ENCODE measurements at places on chromosomes 5 and 9.

DNA sequence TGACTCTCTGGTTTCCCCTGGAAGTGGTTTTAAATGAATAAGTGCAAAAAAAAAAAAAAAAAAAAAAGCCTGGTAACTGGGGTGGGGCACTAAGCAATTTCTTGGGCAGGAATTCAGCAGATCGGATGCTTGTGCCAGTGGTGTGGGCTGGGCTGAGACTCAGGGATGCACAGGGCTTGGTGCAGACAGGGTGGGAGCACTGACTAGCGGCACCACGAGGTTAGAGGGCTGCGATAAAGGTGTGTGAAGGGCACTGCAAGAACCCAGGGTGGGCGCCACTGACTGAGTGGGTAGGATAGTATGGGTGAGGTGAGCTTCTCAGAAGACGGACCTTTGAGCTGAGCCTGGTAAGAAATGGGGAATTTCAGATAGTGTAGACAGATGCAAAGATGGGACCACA lies 45.5 kb upstream of the CPLX2 start:
- DNase-seq = no peak

- DNase-seq = no peak
Measured at GRCh38 chr5:134029156-134029555, 24.4 kb upstream of the VDAC1 start.

GRCh38 chr5:151808451-151809169 lies 36.9 kb downstream of the G3BP1 start:
- DNase-seq = no peak

DNA sequence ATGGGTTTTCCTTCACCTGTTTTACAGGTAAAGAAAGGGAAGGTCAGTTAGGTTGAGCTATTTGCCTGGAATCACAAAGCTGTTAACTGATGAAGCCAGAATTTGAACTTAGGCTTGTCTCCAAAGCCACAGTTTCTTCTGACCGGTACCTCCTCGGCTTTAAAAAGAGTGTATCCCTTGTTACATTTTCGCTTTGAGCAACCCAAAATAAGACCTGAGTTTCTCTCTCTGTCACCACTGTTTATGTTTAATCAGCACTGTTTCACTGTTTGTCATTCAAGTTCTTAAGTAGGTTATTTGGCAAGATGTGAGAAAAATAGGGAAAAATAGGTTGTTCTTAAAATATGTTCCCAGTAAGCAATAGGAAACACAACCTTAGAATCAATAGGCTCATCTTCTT lies 84.6 kb downstream of the VCAN start:
- no peak for DNase-seq

DNA sequence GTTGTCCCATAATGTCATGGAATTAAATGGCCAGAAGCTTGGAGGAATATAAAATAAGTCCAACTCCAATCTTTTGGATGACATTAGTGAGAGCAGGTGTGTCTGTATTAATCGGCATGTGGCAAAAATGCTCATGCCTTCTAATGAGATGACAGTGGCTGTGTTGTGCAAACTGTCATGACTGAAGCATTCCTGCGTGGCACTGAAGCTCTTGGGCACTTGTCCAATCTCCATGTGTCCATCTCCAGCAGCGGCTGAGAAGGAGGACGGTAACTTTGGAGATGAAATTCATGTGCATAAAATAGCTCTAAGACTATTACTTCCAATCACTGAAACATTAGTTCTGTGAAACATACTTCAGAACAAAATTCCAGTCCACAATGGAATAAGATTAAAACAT lies 697.5 kb upstream of the GRAMD2B start:
- no peak for DNase-seq

- no peak for DNase-seq
Measured at GRCh38 chr5:141507387-141508091, 18.7 kb downstream of the PCDHGC5 start.

DNA sequence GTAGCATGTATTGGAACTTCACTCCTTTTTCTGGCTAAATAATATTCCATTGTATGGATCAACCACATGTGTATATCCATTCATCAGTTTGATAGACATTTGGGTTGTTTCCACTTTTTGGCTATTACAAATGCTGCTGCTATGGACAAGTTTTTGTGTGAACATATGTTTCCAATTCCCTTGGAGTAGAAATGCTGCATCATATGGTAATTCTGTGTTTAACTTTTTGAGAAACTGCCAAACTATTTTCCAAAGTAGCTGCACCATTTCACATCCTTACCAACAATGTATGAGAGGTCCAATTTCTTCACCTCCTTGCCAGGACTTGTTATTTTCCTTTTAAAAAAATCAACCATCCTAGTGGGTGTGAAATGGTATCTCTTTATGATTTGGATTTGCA lies 8.4 kb downstream of the FRRS1L start:
- no peak for DNase-seq

Measured in dorsolateral prefrontal cortex (tissue), 122 donors.